Activated CD8-positive, alpha-beta memory T cell treated with anti-CD3 and anti-CD28 coated beads, Interleukin-2, amount 10 ng/mL, durations not matched to agents 7 days and 5 days (primary cell): ENCODE measurements at places on chromosomes 1 and 21. TPM values are rescaled to one million over a fixed set of nuclear protein-coding genes. Genes with fewer than 3 reads are reported as not detected.

ACTN2 gene
- not detected for total RNA-seq

C1orf21 gene
- total RNA-seq, result 9.6 TPM

CHIA gene
- total RNA-seq, result not detected

RHD gene
- total RNA-seq, result not detected

ANXA9 gene
- 0.23 TPM for total RNA-seq

CAPN9 gene
- not detected for total RNA-seq

DFFB gene
- 11.5 TPM for total RNA-seq

C1orf141 gene
- not detected for total RNA-seq

PYGO2 gene
- total RNA-seq, result 44.0 TPM

SNRNP40 gene
- total RNA-seq, result 98.6 TPM

SCNM1 gene
- total RNA-seq, result 69.6 TPM

IGSF9 gene
- not detected for total RNA-seq

SOAT1 gene
- total RNA-seq, result 47.8 TPM

FOXO6 gene
- total RNA-seq, result not detected

LMNA gene
- 41.9 TPM for total RNA-seq

OR6N1 gene
- not detected for total RNA-seq

HDAC1 gene
- 189 TPM for total RNA-seq

DISP1 gene
- total RNA-seq, result 1.5 TPM

CELA2B gene
- not detected for total RNA-seq
